Amygdala (tissue), 56 donors: ENCODE measurements at places on chromosomes 5 and 9.

GRCh38 chr9:77469515-77470231 is 178.4 kb downstream of the GNA14 start:
- no peak for DNase-seq

- DNase-seq, result no peak
Observed at GRCh38 chr5:172559004-172559932, 81.8 kb upstream of the NEURL1B start.

DNA sequence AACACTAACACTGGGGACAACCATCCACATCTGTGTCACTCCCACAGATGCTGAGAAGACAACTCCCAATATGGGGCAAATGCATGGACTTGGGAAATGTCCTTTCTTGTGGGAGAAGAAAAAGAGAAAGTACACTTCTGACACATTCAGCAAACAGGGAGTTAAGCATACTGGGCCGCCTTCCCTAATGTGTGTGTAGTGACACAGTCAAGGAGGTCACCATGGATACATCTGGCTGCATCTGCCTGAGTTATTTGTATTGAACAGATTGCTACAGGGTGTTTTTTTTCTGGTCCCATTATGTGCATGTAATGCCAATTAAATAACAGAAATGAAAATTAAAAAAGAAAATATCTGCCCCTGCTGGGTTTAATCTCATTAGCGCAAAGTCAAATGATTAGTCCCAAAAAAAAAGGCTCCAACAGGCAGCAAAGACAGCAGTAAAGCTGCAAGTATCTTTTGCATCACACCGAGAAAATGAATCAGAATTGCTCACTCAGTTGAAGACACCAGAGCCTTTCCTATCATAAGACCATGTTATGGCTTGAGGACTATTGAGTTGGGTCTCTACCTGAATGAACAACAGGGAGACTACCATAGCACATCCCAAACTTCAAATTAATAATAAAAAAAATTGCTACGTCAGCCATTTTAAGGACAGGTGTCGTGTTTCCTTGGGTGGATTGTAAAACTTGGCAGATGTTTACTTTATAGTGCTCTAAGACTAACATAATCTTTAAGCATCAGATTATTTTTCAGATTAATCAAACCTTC is 395.9 kb downstream of the DTWD2 start:
- DNase-seq, result no peak

- no peak for DNase-seq
Observed at GRCh38 chr5:74648835-74649293, 8.3 kb upstream of the ENC1 start.

GRCh38 chr5:136605638-136606037 is 240.3 kb upstream of the TRPC7 start:
- no peak for DNase-seq

DNA sequence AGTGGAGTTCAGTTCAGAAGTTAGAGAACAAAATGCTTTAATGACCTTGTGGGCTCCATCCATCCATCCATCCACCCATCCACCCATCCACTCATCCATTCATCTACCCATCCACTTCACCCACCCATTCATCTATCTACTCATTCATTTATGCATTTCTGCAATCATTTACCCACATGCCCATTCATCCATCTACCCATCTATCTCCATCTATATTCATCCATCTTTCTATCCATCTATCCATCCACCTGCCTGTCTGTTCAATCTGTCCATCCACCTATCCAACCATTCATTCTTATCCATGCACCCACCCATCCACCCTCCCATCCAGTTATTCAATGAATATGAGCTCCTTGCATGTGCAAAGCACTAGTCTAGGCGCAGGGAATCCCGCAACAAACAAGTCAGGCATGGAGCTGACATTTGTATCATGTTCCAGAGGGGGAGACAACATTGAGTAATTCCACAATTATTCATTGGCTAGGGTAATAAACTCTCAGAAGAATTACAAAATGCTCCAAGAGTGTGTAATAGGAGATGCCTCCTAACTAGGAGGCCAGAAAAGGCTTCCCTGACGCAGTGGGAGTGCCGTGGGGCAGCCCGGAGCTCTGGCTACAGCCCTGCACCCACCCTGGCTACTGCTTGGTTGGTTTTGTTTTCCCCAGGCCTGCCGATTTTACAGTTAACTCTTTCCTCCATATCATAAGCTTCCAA is 211.2 kb downstream of the NXNL2 start:
- DNase-seq, result no peak

DNA sequence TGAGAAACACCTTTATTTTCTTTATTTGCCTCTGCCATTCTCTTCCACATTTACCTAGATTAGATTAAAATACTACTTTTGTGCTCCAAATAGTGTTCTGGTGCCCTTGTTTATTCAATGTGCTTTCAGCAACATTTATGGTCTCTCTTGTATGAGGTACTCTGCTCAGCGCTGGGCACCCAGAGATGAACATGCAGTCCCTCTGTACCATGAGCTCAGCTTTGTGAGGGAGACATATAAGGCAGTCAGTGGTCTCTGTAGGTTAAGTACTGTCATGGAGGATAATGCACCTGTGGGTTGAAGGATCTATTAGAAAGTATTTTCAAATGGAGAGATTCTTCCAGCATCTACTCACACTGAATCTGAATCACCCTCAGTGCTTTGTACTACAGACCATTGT is 176.5 kb downstream of the TAF11L14 start:
- no peak for DNase-seq

- DNase-seq, result no peak
Observed at GRCh38 chr9:69549310-69550202, 122.6 kb downstream of the APBA1 start.

- DNase-seq, result no peak
Observed at GRCh38 chr9:113523421-113524141, 60.1 kb downstream of the RGS3 start.

GRCh38 chr9:89311346-89312221 is 589 bp downstream of the CKS2 start:
- DNase-seq, result no peak

DNA sequence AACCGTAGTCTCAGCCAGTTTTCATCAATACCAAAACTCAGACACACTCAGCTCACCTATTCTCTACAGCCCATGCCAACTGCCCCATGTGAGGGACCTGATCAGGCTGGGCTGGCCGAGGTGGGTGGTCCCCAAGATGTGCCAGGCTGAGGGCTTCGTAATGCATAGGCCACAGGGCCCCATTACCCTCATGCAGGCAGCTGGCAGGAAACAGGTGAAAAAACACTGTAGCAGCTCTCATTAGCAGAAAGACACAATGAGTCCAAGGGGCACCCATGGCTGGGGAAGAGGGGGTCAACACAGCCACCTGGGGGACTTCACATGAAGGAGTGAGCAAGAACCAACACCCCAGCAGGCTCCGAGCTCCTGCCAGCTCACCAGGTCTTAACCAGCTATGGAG is 8.2 kb downstream of the IPPK start:
- DNase-seq, result no peak

GRCh38 chr5:153756540-153756939 is 266.1 kb downstream of the GRIA1 start:
- DNase-seq, result no peak

DNA sequence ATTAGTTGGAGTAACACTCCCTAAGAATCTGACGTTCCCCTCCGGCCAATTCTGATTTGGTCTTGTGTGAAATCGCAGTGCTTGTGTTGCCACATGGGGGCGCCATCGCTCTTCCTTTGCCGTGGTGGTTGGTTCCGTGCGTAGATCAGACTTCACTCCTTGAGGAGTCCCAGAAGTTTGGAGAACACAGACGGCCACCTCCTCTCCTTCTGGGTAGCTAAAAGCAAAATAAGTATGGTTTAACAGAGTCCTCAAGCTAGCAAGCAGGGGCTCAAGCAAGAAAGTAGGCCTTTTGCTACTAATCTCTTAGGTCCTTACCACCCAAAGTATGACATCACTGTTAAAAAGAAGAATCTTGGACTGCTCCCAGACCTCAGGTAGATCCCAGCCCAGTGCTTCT is 59.5 kb downstream of the HSPA4 start:
- peak; percentile 43 for DNase-seq

- no peak for DNase-seq
Observed at GRCh38 chr9:111198936-111199335, 131.1 kb downstream of the OR2K2 start.

DNA sequence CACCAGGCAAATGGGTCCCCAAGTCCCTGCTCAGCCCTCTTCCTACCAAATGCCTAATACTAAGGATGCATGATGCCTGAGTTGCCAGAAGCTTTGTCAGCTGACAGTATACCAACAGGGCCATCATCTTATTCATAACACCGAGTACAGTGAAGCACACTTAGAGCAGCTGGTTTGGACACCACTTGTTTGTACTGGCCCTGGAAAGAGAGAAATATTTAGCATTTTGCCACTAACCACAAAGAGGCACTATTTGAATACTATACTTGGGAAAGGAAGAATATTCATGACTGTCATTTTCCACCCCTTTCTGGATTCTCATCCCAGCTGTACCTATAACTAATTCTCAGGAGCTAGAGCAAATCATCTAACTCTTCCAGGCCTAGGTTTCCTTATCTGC is 364.4 kb upstream of the KIF2A start:
- no peak for DNase-seq

GRCh38 chr9:76803762-76804161 is 39.5 kb downstream of the PCA3 start:
- DNase-seq, result no peak

- DNase-seq, result no peak
Observed at GRCh38 chr5:159906943-159907342, 9.3 kb upstream of the ADRA1B start.

GRCh38 chr5:160082614-160083500 is 36.4 kb downstream of the PWWP2A start:
- no peak for DNase-seq

- DNase-seq, result no peak
Observed at GRCh38 chr9:85536076-85536475, 205.7 kb downstream of the AGTPBP1 start.

DNA sequence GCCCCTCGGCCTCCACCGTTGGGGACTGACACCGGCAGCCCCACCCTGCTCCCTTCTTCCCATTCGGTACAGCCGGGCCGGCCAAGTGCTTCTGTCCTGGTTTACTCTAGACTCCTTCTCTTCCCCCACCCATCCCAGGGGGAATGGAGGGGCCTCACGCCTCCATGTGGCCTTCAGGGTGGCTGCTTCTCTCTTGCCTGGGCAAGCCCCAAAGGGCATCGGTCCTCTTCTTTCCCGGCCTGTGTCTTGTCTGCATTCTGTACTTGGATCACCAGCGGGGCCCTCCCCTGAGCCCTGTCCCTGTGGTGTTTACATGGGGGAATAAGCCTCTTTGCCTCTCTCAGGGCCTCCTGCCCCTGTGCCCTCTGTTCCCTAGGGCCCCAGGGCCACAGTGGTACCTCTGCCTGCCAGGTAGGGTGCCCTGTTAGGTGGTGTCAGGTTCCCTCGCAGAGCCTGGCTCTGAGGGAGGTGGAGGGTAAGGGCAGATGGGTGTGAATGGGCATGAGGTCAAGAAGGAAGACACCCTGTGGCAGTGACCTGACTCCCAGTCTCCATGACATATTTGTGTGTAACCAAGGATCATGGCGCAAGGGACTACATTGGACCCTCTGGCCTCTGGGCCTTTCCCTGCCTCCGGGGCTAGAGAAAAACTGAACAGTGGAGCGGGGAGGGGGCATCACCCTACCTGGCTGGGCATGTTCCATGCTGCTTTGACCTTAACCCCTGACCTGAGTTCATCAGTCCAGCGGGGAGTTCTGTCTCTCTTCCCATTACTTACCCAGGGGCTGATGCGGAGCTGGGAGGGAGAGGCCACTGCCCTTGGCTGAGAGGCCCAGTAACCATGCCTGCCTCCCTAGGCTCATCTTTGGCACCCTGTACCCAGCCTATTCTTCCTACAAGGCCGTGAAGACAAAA is 1.6 kb downstream of the REEP2 start:
- no peak for DNase-seq

DNA sequence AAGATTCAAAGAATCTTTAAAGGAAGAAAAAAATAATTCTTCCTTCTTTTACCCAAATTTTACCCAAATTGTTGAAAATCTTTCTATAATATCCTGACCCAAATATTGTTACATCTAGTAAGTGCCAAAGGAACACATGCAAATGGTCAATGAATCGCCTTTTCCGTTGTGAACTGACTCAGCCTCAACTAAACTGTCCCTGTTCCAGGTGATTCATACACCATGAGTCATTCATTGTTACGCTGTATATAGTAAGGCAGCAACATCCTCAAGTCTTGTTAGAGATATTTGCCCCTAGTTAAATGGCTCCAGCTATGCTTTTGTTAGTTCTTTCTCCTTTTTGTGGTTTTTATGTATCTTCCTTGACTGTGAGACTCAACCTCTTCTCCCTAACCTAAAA is 9.7 kb downstream of the PTGER4 start:
- DNase-seq, result no peak

GRCh38 chr9:128408963-128409431 is 11.7 kb upstream of the CERCAM start:
- DNase-seq, result peak; percentile 80

GRCh38 chr9:97705354-97705950 is 8.3 kb upstream of the XPA start:
- no peak for DNase-seq

DNA sequence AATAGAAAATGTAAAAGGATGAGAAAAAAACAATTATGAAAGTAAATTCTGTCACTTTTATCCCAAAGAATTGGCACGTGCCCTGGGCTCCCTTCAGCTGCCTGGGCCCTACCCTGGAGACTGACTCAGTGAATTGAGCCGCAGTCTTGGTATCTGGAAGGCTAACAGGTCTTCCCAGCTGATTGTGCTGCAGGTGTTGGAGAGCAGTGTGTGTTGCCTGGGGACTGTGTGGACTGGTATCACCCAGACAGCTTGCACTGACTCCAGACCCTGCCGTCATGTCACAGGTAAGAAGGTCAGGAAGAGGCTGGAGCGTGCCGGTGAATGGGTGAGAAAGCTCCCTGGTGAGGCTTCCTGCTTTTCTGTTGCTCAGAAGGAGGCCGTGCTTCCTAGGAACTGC is 83.3 kb downstream of the AOPEP start:
- no peak for DNase-seq

DNA sequence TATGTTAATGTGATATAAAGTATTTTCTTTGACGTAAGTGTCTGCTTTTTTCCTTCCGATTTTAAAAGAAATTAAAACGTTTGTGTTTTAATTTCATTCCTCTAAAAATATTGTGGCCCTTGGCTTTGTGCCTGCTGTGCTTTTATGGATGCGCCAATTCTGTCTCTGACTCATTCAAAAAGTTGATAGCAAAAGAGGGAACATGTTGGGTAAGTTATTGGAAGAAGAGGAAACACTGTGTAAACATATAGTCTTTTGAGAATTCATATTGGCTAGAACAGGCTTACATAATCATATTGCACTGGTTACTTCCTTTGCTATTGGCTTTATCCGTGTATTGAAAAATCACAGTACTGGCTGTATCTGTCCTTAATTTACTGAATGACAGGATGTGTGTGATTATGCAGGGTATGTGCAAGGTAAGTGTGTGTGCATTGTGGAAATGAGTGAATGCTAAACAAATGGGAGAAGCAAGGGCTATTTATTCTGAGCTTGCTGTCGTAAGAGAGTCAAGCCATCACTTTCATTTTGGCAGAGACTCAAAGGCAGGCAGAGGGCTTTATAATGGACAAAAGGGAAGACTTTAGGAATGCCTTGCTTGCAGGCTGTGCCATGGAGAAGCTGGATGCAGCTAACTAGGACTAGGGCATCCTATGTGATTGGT is 67.8 kb downstream of the SGCD start:
- no peak for DNase-seq

- no peak for DNase-seq
Observed at GRCh38 chr5:3428334-3428733, 167.3 kb upstream of the IRX1 start.

- DNase-seq, result no peak
Observed at GRCh38 chr9:134626571-134627416, 14.8 kb upstream of the COL5A1 start.

GRCh38 chr5:145544401-145544800 is 290.7 kb downstream of the PRELID2 start:
- DNase-seq, result no peak

- DNase-seq, result no peak
Observed at GRCh38 chr9:108162664-108163063, 673.1 kb upstream of the KLF4 start.
